ENCODE measurements at places on chromosomes 2 and 18.

DNA sequence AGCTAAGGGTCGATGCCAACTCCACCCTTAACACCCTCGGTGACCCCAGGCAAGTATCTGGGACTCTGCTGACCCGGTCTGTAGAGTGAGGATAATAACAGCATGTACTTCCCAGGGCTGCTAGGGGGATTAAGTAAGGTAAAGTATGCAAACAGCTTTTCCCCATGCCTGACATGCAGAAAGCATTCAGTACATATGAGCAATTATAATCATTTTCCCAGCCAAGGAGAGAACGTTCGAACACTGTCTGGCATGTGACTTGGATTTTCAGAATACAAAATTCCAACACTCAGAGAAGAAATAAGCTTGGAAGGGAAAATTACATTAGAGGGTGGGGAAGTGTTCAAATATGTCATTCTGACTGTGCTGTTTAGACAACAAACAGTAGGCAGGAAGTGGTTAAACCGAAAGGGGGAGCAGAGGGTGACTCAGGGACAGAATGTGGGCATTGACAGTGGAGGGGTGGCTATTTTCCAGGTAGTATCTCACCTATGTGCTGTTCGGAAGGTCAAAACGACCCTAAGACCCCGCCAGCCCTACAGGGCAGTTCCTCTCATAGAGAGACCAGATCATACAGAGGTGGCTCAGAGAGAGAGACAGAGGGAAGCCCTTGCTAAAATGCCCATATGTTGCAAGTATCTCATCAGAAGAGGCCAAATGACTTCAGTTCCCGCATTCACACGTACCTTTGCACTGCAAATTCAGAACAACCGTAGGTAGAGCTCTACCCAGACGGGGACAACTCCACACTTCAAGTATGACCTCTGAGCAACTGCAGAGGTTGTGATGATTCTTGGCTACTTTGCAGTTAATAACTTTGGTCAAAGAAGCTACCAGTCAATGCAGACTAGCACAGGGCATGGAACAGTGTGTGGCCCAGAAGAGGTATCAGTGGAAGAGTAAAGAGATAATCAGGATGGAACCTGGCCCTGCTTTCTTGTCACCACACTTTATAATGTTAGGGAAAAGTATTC lies 14.8 kb downstream of the ASPRV1 start:
- peak; percentile 41 for DNase-seq

DNA sequence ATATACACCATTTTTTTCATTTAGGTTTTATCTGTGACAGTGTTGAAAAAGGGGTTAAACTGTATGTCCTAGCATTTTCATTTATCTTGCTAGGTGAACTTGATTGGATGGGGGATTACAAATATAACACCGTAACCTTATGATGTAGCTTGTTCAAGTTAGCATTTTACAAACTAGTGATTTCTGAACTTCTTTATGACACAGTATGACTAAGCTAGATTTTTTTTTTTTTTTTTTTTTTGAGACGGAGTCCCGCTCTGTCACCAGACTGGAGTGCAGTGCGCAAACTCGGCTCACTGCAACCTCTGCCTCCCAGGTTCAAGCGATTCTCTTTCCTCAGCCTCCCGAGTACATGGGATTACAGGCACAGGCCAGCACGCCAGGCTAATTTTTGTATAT lies 47.1 kb downstream of the KCMF1 start:
- DNase-seq: no peak

DNA sequence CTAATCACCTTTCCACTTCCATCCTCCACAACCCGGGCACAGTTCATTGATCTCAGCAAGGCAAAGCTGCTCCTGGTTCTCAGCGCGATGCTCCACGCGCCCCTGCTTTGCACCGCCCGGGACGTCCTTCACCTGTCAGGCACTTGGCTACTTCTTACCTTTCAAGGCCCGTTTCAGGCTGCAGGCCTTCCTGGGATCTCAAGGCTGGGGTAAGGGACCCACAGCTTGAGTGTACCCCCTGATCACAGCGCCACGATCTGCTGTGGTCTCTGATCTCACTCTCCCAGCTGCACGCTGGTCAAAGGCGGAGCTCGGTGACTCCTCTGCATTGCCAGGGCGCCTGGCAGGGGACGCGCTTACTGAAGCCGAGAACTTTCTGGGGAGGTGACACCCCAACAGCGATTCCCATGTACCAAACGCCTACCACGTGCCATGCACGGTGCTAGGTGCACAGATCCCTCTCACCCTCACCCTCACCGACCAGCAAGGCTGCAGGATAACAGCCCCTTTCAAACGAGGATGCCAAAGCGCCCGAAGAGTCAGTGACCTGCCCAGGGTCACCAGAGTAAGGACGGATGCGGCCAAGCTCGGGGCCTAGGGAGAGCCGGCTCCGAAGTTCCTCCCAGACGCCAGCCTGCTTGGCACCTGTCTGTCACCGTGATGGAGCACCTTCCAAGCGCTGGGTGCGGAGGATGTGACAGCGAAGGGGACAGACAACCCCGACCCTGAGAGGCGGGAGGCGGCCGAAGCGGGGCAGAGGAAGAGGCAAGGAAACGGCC lies 818 bp downstream of the ITGB1BP1 start:
- DNase-seq: peak; percentile 51

DNA sequence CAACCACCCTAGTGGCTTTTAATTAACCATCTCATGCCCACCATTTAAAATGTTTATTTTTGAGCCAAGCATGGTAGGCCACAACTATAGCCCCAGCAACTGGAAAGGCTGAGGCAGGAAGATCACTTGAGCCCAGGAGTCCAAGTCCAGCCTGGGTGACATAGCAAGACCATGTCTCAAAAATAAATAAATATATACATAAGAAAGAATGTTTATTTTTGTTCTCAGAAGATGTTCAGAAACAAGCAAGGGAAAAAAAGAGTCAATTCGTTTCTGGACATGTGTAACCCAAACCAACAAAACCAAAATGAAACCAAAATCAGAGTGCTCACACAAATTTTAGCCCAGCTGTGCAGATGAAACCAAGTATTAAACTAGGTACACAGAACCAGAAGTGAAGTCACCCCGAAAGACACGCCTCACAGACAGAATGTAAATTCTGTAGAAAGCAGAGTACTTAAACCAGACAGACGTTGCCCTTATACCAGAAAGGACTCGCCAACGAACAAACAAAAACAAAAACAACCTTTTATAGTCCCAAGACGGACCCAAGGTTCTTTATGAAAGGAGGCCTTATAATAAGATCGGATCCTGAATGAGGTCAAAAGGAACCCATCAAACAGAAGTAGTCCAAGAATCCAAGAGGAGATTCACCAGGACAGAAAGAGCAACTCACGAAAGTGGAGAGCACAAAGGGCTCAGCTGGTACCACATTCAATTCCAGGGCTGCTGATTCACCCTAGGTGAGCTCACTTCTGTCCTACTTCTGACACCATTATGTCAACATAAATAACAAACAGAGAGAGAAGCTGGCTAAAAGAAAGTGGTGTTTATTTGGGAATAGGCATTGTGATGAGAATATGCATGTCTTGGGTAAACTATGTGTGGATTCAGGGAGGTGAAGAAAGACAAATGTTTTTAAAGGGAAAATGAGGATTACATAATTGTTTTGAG lies 31.8 kb upstream of the MTCL1 start:
- no peak for DNase-seq

GRCh38 chr2:208006833-208007232 lies 18.5 kb downstream of the PLEKHM3 start:
- DNase-seq: no peak

- no peak for DNase-seq
Observed at GRCh38 chr2:37634914-37635503, 36.4 kb downstream of the CDC42EP3 start.

GRCh38 chr18:74183130-74183529 lies 34.8 kb downstream of the TIMM21 start:
- DNase-seq: no peak

GRCh38 chr2:110731064-110731463 lies 1.3 kb upstream of the ACOXL start:
- no peak for DNase-seq

DNA sequence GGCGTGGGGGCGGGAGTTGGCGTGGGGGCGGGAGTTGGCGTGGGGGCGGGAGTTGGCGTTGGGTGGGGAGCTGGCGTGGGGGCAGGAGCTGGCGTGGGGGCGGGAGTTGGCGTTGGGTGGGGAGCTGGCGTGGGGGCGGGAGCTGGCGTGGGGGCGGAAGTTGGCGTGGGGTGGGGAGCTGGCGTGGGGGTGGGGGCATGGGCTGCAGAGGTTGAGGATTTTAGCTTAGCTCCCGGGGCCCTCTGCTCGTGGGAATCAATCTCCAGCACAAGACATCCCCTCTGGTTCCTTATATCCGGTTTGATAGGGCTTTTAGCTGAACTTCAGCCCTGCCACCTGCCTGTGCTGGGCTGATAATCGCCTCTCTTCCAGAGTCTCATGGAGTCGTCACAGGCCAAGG lies 177.0 kb downstream of the LDLRAD4 start:
- DNase-seq: no peak

DNA sequence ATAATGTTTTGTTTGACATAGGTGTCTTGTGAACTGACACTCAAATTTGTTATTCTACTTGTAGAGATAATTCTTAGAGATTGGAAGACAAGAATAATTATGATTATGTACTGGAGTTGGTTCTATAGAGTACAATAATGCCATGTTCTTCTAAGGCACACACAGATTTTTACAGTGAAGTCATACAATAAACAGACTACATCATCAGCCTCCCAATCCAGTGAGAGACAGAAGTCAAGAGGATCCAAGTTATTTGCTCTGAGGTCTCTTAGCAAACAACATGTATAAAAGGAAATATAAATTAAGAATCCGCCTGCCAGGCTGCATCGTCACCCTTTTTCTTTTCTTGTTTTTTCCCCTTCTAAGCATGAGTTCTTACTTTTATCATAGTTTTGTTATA lies 613.5 kb upstream of the SETBP1 start:
- DNase-seq: no peak

DNA sequence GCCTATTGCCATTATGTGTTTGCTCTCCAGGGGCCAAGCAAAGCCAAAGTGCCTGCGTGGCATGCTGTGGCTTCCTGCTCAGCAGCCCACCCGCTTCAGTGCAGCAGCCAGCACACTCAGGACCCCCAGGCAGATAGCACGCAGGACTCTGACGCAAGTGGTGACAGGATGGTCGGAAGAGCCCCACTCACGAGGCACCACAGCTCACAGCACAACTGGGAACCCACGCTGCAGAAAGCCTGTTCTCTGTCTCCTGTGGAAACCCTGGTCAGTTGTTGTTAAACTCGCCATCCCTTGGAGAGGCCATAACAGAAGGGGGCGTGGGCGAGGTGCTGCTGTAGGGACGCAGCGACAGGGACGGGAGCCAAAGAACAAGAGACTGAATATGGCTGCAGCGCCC lies 76.4 kb downstream of the HDAC4 start:
- no peak for DNase-seq

- peak; percentile 44 for DNase-seq
Observed at GRCh38 chr2:42568401-42569115, at the start of gene MTA3. TSS of gene MTA3 (plus strand) at chr2:42568632. CDS start at chr2:42568746, 114 bp downstream.

DNA sequence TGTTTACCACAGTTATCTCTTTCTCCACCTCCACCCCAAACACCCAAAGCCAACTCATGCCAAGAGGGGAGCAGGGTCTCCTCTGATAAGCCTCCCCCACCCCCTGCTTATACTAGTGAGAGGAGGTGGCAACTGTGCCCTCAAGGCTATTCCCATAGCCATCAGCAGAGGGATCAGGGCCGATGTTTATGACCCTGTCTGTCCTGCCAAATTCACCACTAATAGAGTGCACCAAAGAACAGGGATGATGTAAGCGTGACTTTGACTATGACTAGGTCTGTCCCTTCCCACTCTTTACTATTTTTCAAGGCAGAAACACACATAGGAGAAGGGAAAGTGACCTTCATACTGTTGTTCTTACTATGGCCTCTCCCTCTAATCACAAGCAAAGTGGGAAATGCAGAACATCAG lies 74.6 kb downstream of the CLHC1 start:
- no peak for DNase-seq

DNA sequence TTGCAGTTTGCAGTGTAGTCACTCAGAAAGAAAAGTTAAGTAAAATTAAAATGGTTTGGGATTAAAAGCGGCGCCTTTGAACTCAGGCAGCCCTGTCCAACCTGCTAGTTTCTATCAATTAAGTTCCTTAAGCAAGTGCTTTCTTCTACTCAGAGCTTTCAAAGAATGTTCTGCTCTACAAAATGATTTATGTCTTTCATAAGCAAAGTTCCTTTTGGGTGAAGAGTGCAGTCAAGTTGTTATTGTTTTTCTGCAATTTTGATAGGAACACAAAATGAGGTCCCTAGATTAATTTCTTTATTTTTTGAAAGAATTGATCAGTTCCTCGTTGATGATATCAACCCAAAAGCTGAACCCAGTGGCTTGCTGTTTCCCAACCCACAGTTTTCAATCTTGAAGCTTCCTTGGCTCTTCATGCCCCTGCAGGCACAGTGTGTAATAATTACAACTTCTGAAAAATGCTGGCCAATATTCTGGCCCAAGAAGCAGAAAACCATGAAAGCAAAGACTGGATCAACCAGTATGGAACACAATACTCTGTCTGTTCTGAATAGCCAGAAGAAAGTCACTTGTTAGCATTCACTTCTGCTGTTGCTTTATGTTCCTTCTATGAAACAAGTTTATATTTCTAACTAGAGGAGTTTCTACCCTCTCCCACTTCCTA lies 89.1 kb downstream of the TGIF1 start:
- DNase-seq: no peak

GRCh38 chr2:120809151-120809550 lies 73.5 kb downstream of the GLI2 start:
- DNase-seq: no peak

- DNase-seq: no peak
Observed at GRCh38 chr2:42073739-42074503, 26.1 kb downstream of the PKDCC start.

- no peak for DNase-seq
Observed at GRCh38 chr18:57743008-57743407, 60.1 kb downstream of the ATP8B1 start.

GRCh38 chr2:212424082-212424481 lies 114.5 kb downstream of the ERBB4 start:
- DNase-seq: no peak

DNA sequence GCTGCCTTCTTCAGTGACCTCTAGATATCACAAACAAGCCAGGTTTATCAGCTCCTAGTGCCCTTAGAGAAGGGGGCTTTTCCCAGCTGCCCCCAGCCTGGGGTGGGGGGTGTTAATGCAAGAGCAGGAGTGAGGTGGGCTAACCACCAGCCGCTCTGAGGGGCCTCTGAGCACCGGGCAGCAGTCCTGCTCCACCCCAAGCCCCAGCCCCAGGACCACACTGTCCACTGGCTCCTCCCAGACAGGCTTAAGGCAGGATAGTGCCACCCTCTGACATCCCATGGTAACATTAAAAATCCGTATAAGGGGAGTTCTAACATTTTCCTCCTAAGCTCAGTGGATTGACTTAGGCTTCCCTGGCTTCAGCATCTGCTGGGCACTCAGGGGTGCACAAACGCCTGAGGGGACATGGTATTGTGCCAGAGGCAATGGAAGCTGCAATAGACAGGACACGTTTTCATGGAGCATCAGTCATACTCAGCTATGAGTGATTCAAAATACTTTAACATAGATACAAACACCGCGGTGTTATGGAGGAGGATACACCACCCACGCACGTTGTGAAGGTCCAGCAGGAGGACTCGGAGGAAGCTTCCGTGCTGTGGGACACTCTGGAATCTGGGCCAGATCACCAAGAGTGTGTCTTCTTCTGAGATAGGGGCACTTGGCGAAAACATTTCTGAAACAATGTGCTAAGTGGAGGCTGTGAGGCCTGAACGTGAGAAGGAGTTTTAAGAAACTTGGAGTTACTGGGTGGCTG lies 112.7 kb upstream of the EPC2 start:
- no peak for DNase-seq
